ENCODE measurements at places on chromosomes 3 and 15.

- DNase-seq: no peak
Measured at GRCh38 chr3:125192190-125193035, 20.1 kb downstream of the SLC12A8 start.

- DNase-seq: no peak
Measured at GRCh38 chr15:33357845-33358244, 47.1 kb downstream of the RYR3 start.

- no peak for DNase-seq
Measured at GRCh38 chr15:73784291-73784690, 31.1 kb upstream of the INSYN1 start.

GRCh38 chr15:59885832-59886231 is 118.3 kb upstream of the FOXB1 start:
- DNase-seq: peak; percentile 21

GRCh38 chr15:47951781-47952180 is 169.0 kb upstream of the SLC24A5 start:
- DNase-seq: no peak

DNA sequence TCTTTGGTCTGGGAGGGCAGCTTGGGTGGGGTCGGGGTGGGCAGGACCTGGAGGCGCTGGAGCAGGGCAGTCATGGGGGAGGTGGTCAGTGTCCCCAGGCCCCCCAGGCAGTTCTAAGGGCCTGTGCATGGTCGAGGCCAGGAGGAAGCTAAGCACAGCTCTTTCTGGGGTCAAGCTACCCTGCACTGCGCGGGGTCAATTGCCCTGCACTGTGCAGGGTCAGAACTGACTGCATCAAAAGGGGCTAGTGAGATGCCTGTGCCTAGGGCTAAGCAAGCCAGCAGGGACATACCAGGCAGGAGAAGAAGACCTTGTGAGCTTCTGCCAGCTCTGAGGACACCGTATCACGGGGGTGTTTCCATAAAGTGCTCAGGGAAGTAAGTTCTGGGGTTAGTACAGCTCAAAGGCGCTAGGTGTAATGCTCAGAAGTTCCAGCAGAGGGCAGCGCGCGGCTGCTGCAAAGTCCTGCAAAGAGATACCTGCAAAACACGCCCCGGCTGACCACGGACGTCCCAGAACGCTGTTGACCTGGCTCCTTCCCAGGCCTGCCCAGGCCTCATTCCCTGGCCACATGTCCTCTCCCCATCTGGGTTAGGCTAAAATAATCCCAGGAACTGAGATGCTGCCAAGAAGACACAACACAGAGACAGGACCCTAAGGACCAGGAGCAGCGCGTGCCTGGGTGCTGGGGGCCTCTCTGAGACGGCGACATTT is 18.8 kb upstream of the IQSEC1 start:
- DNase-seq: peak; percentile 66

DNA sequence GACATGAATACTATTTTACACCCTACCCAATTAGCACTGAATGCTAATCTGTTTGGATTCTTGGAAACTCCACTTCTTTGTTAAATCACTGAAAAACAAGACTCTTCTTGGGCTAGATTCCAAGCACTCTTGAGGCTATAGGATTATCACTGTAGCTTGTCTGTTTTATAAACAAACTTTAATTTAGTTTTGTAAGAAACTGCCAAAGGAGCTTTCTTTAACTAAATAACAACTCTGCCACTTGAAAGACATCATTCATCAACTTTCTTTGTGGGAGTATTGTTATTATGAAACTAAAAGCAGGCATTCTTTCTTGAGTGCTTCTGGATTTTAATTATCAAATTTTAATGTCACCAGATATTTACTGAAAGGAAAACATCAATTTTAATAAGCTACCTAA is 24.1 kb downstream of the CBLB start:
- DNase-seq: no peak

DNA sequence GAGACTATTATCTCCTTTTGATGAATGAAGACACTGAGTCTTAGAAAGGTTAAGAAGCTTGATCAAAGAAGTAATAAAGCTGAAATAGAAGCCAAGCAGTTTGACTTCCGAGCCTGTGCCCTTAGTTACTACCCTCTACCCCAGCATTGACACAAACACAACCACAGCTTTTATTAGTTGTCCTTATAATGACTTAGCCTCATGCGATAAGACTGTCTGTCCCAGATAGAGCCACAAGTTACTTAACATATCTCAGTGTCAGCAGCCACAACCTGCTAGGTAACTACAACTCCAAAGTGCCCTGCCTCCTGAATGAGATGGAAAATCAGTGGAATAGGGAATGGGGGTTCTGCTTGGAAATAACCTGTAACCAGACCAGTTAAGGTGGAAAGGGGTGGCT is 781.6 kb upstream of the CFAP20DC start:
- no peak for DNase-seq

Measured in ELR (cell line).